ENCODE measurements at places on chromosomes 6 and 20. TPM values are rescaled to one million over a fixed set of nuclear protein-coding genes. Genes with fewer than 3 reads are reported as not detected.

The PSORS1C2 gene
- total RNA-seq: not detected

The SIM1 gene
- 7.2 TPM for total RNA-seq

The TNFRSF6B gene
- 2.8 TPM for total RNA-seq

The AHI1 gene
- 62.2 TPM for total RNA-seq

The HCRTR2 gene
- total RNA-seq: not detected

The SNRPB gene
- total RNA-seq: 179 TPM

The HAO1 gene
- not detected for total RNA-seq

DNA sequence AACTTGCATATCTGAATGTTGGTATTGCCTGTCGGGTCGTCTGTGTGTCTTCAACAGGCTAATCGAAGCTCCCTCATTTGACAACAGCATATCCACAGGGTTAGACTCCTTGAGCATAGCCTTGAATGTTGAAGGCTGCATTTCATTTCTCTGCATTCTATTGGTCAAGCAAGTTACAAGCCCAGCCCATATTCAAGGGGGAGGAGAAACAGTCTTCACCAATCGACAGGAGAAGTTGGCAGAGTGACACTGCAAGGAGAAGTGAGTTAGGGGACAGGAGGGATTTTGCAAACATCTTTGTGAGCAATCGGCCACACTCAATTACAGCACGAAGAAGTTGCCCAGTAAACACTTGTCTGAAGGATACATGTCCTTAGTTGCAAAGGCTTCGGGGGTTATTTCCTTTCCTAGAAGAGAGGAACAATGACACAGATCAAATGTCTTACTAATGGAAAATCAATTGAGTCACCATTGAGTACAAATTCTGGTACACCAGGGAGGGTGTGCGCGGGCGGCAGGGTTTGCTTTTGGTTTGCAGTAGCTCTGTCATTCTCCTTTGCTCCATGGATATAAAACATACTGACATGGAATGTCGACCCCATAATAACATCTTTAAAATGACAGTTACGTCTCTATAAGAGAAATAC is 60.6 kb upstream of the NT5E start:
- no peak overlapping the region for H3K27ac ChIP-seq
- DNase-seq: no peak
- no peaks in the 10 kb centered on the region for H3K36me3 ChIP-seq
- H3K4me1 ChIP-seq: no peaks in the 10 kb centered on the region
- H3K27me3 ChIP-seq: no peaks in the 10 kb centered on the region

- no peaks in the 10 kb centered on the region for H3K36me3 ChIP-seq
- H3K27ac ChIP-seq: no peak overlapping the region
- no peak for DNase-seq
- no peaks in the 10 kb centered on the region for H3K4me1 ChIP-seq
- H3K4me3 ChIP-seq: no peak overlapping the region
Observed at GRCh38 chr6:5058254-5058653, 26.9 kb upstream of the PPP1R3G start.

DNA sequence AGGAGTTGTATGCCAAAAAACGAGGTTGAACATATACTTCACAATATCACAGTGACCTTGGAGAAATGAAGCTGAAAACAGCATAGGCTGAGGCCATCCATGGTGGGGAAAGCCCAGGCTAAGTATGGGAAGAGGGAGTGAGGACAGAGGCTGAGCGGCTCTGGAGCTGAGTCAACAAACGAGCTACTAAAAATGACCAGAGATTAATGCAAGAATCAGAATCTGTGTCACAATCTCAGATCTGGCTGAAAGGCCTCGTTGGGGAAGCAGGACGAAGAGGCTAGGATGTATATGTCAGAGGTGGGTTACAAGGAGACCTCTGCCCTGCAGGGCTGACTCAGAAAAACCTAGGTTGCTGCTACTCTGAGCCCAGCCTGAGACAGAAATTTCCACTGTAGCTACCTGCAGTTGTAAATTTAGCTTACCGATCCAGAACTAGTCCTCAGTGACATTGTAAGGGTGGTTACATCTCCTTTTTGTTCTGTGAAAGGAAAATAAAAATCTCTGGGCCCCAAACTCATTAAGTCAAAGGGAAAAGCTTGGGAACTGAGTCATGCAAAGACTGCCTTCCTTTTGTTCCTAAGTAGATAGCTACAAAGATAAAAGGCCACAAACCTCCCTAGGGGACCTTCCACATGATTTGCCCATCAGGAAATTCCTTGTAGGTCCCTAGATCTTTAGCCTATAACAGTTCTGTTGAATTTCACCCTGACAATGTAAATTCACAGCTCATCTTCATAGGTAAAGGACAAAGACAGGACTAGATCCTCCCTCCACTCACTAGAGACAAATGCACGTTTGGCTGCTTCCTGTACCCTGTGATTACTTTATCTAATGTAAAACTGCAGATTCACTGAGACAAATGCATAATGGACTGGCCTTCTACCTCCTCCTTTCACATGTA is 8.5 kb upstream of the TUBB2A start:
- no peak overlapping the region for H3K27ac ChIP-seq
- no peaks in the 10 kb centered on the region for H3K27me3 ChIP-seq
- no peak for DNase-seq
- H3K36me3 ChIP-seq: no peaks in the 10 kb centered on the region
- H3K4me1 ChIP-seq: no peaks in the 10 kb centered on the region

DNA sequence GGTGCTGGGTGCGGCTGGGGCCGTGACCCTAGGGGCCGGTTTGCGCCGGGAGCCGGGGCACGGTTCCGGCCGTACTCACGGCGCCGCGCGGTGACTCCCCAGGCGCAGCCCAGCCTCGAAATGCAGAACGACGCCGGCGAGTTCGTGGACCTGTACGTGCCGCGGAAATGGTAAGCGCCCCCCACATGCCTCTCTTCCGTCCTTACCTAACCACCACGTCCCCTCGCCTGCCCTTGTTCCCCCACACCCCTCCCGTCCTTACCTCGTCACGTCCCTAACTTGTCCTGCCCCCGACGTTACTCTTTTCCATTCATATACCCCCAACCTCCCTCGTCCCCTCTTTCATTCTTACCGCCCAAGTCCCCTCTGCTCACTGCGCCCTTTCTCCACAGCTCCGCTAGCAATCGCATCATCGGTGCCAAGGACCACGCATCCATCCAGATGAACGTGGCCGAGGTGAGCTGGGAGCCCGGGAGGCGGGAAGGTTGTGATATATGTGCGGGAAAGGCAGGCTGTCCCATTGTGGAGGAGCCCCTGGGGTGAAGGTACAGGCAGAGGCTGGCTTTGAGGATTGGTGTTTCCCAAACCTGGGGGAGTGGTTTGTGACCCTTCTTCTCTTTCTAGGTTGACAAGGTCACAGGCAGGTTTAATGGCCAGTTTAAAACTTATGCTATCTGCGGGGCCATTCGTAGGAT is 463 bp downstream of the RPS21 start:
- no peaks in the 10 kb centered on the region for H3K27me3 ChIP-seq
- no peak for DNase-seq
- H3K27ac ChIP-seq: peak overlapping the region; percentile 96
- peaks cover 13% of the 10 kb centered on the region for H3K4me1 ChIP-seq
- no peaks in the 10 kb centered on the region for H3K36me3 ChIP-seq
- H3K4me3 ChIP-seq: peak overlapping the region; percentile 94

- no peaks in the 10 kb centered on the region for H3K27me3 ChIP-seq
- no peak for DNase-seq
- no peaks in the 10 kb centered on the region for H3K36me3 ChIP-seq
- H3K4me1 ChIP-seq: no peaks in the 10 kb centered on the region
- no peak overlapping the region for H3K4me3 ChIP-seq
Observed at GRCh38 chr6:145863988-145864616, 49.5 kb upstream of the FBXO30 start.
